Bronchial epithelial cell (primary cell): ENCODE measurements at places on chromosomes 12 and 14. TPM values are rescaled to one million over a fixed set of nuclear protein-coding genes. Genes with fewer than 3 reads are reported as not detected.

DNA sequence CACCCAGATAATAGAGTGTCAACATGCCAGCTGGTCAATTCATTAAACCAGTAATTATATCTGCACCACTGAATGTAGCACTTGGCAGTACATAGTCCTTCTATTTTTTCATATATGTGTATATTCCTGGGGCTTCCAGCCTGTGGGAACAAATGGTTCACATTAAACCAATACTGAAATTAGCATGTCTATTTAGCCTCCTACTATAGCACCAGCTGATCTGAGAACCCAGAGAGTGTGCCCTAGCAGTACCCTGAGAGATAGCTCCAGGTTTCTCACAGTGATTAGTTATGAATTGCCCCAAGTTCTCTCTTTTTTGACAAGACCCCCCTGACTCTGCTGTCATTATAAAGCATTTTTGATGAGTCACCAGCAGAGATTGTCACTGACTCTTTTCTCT lies 1097.3 kb upstream of the FLRT2 start:
- DNase-seq = no peak

LALBA gene
- total RNA-seq = not detected in 2 replicates

GRCh38 chr12:97142737-97143410 lies 235.8 kb downstream of the NEDD1 start:
- no peak for DNase-seq

DNA sequence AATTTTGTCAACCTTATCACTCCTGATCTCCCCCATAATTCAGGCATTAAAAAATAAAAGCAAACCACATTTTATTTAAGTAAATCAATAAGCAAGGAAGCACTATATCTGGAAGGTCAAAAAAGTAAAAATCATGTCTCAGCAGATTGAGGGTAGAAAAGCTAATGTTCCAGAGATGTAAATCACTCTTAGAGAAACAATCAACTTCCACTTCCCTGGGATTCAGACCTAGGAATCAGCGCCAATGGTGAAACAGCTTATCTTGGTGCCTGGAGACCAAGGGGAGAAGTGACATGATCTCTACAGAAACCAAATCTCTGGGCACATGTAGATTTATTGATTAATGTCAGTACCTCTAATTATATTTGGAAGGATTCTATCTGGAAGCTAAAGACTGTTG lies 10.9 kb upstream of the SNX6 start:
- no peak for DNase-seq

PIWIL1 gene
- not detected in 2 replicates for total RNA-seq
